Left renal cortex interstitium (tissue), 4 donors: ENCODE measurements at places on chromosomes 3 and 15.
A peak's percentile ranks its signal among the peaks of the same experiment; 100 is the strongest.

- DNase-seq = peak; percentile 21
Measured at GRCh38 chr3:188090620-188091309, 63.2 kb upstream of the LPP start.

GRCh38 chr15:99050328-99050980, 42.9 kb upstream of the PGPEP1L start:
- no peak for DNase-seq

DNA sequence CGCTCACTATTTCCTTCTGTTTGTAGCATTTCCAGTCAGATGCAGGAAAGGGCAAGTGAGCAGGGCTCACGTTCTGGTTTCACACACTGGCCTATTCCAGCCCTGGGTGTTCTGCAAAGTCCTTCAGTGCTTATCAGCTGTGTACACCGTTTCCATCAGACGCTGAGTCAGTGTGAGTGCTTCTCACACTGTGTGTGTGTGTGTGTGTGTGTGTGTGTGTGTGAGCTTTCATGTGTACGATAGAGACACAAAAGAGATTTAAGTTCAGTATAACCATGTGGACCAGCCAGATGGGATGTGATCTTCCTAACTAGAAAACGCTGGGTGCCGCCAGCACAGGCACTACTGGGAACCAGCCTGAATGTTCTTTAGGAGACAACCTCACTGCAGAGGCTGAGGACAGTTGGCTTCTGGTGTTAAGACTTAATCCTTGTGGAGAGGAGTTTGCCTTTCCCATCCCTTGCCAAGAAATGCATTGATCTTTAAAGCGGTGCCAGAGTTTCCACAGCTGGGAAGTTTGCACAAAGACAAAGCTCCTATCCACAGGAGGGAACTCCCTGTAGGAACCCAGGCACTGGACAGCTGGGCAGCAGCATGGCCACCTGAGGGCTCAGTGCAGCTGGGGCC, 3.9 kb upstream of the CHSY1 start:
- DNase-seq = no peak

- DNase-seq = no peak
Measured at GRCh38 chr3:9600597-9600996, 47.0 kb upstream of the LHFPL4 start.

DNA sequence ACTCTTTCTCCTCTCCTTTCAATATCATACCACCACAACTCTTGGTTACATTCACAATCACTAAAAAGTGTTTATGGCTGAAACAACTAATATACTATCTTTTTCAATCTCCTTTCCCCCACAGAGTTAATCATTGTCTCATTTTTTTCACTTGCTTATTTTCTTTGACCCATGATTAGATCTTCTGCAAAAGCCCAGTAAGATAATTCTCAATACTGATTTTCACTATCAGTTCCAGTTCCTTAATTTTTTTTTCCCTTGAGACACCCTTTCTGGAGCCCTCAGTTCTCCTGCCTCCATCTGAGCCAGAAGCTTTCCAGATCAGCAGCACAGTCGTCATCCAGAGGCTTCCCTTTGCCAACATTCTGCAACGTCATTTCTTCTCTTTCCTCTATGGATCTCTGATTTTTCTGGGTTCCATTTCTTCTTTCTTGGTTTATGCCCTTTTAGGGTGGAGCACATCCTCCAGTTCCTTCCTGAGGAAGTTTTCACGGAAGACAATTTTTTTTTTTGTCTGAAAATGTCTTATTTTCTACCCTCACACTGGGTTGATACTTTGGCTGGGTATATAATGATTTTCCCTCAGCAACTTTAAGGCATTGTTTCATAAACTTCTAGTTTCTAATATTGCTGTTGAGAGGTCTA, 88.7 kb upstream of the C15orf39 start:
- no peak for DNase-seq

GRCh38 chr15:83199288-83199687, 8.3 kb downstream of the HDGFL3 start:
- DNase-seq = no peak

- DNase-seq = no peak
Measured at GRCh38 chr3:128307029-128307633, 153.8 kb downstream of the EEFSEC start.

- DNase-seq = no peak
Measured at GRCh38 chr3:172651936-172652625, 58.8 kb downstream of the NCEH1 start.

- DNase-seq = no peak
Measured at GRCh38 chr3:176964661-176965060, 232.6 kb downstream of the TBL1XR1 start.

DNA sequence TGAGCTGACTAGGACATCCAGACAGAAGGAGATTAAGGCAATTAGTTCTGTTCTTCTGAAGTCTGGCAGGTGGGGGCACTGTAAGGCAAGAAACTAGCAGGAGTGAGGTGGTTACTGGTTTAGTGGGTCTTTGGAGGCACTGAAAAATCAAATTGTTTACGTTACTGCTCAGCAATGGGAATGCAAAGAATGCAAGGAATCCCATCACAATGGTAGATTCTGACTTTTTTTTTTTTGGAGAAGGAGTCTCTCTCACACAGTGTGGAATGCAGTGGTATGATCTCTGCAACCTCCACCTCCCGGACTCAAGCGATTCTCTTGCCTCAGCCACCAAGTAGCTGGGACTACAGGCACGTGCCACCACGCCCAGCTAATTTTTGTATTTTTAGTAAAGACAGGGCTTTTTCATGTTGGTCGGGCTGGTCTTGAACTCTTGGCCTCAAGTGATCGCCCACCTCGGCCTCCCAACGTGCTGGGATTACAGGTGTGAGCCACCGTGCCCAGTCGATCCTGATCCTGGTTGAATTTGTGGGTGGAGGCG, 16.4 kb downstream of the FAM107A start:
- no peak for DNase-seq
